H9 (cell line): ENCODE measurements at places on chromosomes 7 and 10. TPM values are rescaled to one million over a fixed set of nuclear protein-coding genes. Genes with fewer than 3 reads are reported as not detected.

The MRPL32 gene
- 97.2 and 101 TPM in 2 replicates for total RNA-seq

GRCh38 chr7:767941-768731 lies 41.1 kb upstream of the PRKAR1B start:
- H3K4me3 ChIP-seq, result no peak overlapping the region
- H3K27ac ChIP-seq, result no peak overlapping the region
- DNase-seq, result no peak
- no peaks in the 10 kb centered on the region for H3K27me3 ChIP-seq
- H3K36me3 ChIP-seq, result peaks cover 52% of the 10 kb centered on the region

The FAM25G gene
- total RNA-seq, result not detected in 2 replicates

DNA sequence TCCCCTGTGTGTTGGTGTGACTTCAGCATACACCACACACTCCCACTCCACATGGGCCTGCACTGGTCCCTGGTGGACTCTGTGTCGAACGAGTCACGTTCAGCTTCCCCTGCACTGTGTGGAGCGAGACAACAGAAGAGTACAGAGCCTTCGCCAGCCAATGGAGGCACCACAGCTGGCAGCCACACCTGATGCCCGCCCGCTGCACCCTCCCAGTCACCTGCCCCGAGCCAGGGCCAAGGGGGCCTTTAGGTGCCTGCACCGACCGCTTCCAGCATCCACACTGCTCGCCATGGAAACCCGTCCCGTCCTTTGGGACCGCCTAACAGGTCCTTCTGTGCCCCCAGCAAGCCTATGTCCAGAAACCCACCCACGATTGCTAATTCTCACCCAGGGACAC lies 9.2 kb downstream of the FOXL3 start:
- H3K4me1 ChIP-seq, result no peaks in the 10 kb centered on the region
- H3K27ac ChIP-seq, result no peak overlapping the region
- DNase-seq, result no peak
- no peak overlapping the region for H3K4me3 ChIP-seq
- no peaks in the 10 kb centered on the region for H3K27me3 ChIP-seq

GRCh38 chr7:13132314-13132713 lies 444.9 kb downstream of the ARL4A start:
- H3K27me3 ChIP-seq, result no peaks in the 10 kb centered on the region
- H3K27ac ChIP-seq, result no peak overlapping the region
- DNase-seq, result no peak
- H3K36me3 ChIP-seq, result peaks cover 5% of the 10 kb centered on the region; the same call in 1 of the 2 replicates

- no peaks in the 10 kb centered on the region for H3K27me3 ChIP-seq
- H3K36me3 ChIP-seq, result peaks cover 10% of the 10 kb centered on the region
- H3K4me1 ChIP-seq, result no peaks in the 10 kb centered on the region
- H3K4me3 ChIP-seq, result peak overlapping the region; percentile 94
Measured at GRCh38 chr10:112184052-112184371, 447 bp upstream of the GPAM start.

- no peaks in the 10 kb centered on the region for H3K27me3 ChIP-seq
- no peak for DNase-seq
- no peaks in the 10 kb centered on the region for H3K36me3 ChIP-seq
- H3K27ac ChIP-seq, result no peak overlapping the region
Measured at GRCh38 chr7:96361116-96361857, 39.4 kb upstream of the SLC25A13 start.

- DNase-seq, result no peak
- H3K4me1 ChIP-seq, result no peaks in the 10 kb centered on the region; the same call in 1 of the 2 replicates
- peaks cover under 1% of the 10 kb centered on the region for H3K36me3 ChIP-seq
- H3K27ac ChIP-seq, result no peak overlapping the region
- no peak overlapping the region for H3K4me3 ChIP-seq
- H3K27me3 ChIP-seq, result no peaks in the 10 kb centered on the region
Measured at GRCh38 chr7:7830122-7830878, 111.9 kb upstream of the RPA3 start.
